Fibroblast of skin of scalp (primary cell): ENCODE measurements at places on chromosomes 5 and 9.

DNA sequence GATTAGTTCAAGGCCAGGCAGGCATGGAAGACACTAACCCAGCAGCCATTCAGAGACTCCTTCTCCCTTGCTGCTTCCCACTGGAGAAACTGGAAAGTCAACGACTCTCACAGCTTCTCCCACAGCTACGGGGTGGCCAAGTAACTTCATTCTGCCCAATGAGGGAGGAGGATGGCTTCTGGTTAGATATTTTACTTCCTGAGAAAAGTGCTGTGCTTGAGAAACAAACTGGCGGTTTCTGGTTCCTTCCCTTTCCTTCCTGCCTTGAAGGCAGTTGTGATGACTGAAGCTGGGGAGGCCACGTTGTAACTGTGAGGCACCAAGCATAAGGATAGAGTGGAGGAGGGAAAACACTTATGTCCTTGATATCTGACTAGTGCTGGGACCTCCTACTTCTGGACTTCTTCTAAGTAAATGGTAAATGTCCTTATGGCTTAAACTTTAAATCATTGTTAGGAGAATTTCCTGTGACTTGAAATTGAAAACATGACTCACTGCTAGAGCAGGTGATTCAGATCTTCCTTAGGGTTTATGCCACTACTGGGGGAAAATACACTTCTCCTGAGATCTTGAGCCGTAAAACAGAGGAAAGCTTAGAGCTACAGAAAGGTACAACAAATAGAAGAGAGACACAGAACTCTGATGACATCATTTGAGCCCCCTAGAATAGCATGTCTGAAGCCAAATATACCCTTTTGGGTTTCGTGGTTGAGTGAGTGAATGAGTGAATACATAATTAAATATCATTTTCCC lies 3.1 kb upstream of the GNPDA1 start:
- DNase-seq, result no peak

GRCh38 chr9:129919277-129919676 lies 84.0 kb downstream of the USP20 start:
- DNase-seq, result no peak

GRCh38 chr9:7906783-7907550 lies 107.4 kb upstream of the DMAC1 start:
- DNase-seq, result peak; percentile 9

DNA sequence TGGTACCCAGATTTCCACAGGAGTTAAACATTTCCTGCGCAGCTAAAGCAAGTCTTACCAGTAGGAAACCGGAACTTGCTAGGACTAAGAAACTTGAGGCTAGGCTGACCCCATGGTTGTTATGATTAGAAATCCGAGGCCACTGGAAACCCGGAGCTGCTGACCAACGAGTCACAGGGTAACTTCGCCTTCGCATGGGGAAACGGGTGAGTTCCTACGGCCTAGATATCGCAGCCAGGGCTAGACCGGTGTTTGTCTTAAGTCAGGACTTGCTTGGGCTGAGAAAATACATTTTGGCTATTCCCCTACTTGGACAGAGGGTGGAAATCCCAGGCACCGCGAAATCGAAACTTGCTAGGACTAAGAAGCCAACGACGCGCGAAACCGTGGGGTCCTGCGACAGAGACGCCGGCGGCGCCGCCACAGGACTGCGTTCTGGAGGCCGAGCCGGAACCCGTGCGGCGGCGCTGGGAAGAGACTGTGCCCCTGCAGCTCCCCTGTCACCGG lies 1.6 kb upstream of the ANXA2R start:
- peak; percentile 80 for DNase-seq

DNA sequence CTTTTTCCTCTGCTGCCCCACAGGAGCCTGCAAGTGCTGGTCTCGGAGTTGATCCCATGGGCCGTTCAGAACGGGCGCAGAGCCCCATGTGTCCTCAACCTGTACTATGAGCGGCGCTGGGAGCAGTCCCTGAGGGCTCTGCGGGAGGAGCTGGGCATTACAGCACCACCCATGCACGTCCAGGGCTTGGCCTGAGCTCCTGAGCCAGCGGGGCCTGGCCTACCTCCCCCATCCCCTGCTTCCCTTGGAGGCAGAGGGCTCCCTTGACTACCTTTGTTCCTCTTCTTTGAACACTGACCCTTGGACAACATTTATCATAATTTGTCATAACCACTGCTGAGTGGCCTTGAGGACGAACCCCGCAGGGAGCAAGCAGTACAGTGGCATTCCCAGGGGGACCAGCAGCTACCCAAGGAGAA lies 6.9 kb upstream of the SLC27A4 start:
- no peak for DNase-seq

- DNase-seq, result no peak
These were observed 164.9 kb downstream of the NR3C1 start for GRCh38 chr5:143238620-143239019.

DNA sequence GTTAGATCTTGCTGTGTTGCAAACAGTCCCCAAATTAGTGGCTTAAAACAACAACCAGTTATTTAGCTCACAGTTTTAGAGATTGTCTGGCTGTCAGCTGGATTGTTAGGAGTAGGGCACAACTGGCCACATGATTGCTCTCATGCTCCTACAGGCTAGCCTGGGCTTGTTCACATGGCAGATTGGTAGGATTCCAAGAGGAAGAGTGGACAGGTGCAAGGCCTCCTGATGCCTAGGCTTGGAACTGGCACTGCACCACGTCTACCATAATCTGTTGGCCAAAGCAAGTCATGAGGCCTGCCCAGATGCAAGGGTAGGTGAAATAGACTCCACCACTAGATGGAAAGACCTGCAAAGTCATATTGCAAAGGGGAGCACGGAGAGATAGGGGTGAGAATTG lies 76.4 kb downstream of the ACER2 start:
- no peak for DNase-seq

- no peak for DNase-seq
These were observed 121.1 kb downstream of the C5orf15 start for GRCh38 chr5:133847301-133847700.

DNA sequence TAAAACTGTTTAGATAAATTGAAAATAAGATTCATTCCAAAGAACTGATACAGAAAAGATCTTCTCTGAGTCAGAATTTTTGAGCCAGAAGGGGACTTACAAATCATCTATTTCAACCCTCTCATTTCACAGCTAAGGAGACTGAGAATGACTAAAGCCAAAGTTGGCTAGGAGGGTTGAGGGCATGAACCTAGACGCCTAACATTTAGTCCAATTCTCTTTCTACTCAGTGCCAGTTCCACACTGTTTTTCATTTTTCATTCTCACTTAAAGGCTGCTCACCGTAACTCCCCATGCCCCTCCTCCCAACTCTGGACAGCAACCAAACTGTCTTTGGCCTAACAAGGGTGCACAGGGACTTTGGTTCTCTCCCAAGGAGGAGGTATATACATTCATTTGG lies 364.0 kb downstream of the NDUFS4 start:
- DNase-seq, result no peak

GRCh38 chr5:151157426-151158286 lies at the start of gene ANXA6:
TSS of gene ANXA6 (minus strand) at chr5:151157779. CDS start at chr5:151147901, 9,878 bp downstream.
- peak; percentile 85 for DNase-seq

- peak; percentile 3 for DNase-seq
These were observed 256.4 kb downstream of the ICE1 start for GRCh38 chr5:5678909-5679308.

GRCh38 chr9:34611251-34611810 lies 566 bp downstream of the RPP25L start:
- DNase-seq, result no peak

- peak; percentile 75 for DNase-seq
These were observed 15.7 kb downstream of the LVRN start for GRCh38 chr5:115977988-115978387.

- no peak for DNase-seq
These were observed 16.0 kb downstream of the ENC1 start for GRCh38 chr5:74624501-74624900.

- DNase-seq, result no peak
These were observed 322.8 kb upstream of the RFX3 start for GRCh38 chr9:3848445-3849114.

- DNase-seq, result peak; percentile 69
These were observed 237.5 kb downstream of the CHSY3 start for GRCh38 chr5:130141659-130142320.

DNA sequence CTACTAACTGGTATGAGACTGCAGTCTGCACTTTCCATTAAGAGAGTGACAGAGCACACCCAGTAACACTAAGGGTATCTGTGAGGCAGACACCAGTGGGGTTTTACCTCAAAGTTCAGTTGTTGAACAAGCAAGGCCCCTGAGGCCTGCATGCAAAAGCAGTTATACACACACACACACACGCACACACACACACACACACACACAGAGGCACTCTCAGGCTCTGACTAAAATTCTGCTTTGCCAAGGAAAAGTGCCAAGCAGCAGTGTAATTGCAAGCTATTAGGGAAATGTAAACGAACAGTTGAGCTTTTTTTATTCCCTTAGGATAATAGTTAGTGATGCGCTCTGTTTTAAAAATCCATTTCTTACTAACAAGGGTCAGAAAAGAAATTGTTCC lies 377.1 kb downstream of the SPOCK1 start:
- DNase-seq, result peak; percentile 17

DNA sequence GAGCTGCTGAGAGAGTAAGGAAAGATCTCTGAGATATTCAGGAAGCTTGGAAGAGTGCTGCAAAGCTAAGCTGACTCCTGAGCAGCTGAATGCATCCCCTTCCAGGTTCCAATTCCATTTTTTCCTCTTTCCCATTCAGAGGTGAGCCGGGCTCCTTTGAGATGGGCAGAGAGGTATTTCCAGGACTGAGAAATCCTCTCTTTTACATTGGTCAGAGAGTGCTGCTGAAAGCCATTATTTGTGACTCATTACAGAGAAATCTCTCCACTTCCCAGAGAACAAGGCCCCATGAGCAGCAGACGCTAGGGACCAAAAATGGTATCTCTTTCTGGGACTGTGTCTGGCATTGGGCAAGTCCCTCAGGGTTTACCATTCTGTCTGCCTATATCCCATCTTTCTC lies 3.7 kb downstream of the MCTP1 start:
- peak; percentile 30 for DNase-seq

DNA sequence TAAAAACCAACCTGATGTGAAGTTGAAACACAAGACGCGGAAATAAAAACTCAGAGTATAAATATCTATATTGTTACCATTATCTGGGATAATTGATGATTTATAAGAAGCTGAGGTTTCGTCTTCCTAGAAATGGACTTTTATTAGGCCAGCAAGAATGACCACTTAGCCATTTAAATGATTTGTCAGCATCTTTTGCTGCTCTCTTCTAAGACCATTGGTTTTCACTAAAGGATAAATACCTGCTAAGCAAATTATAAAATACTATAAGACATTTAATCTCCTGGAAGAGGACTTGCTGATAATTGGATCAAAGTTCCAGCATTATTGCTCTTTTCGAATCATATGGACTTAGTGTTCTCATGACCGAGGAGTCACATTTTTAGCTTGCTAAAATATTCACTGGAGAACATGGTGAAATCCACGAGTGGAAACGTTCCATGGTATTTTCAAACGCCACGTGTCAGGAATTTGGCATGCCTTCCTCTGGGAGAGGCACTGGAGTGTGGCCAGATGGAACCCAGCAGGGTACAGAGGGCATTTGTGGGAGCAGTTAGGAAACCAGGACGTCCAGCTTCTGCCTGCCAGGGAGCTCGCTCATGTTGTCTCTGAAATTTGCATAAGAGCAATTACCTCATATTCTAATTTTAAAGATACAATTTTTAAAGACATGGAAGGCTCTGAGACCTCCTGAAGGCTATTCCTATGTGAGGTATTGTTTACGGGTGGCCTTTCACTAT lies 43.1 kb downstream of the TNFAIP8 start:
- DNase-seq, result peak; percentile 50
